ENCODE measurements at places on chromosomes 6 and 20.

- no peak for DNase-seq
Observed at GRCh38 chr20:48990467-48990866, 55.6 kb upstream of the CSE1L start.

DNA sequence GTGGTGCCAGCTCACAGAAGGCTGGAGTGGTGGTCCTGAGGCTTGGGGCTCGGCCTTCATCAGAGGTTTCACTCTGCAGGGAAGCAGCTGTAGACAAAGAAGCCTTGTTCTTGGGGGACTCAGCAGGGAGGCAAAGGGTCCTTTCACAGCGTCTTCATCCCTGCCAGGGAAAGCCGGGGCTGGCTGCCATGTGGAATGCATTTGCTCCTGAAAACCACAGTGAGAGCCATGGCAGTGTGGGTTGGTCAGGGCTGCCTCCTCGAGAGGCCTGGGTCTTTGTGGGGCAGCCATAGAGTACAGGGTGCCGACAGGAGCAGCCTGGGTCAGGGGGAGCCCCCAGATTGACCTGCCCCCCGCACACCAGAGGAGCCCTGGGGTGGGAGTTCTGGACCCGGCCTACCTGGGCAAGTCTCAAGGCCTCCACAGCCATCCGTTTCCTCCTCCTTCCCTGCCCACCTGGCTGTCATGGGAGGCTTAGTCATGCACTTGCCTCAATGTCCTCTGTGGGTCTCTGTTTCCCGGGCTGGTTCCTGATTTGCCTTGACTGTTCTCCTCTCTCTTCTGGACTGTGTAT, 144.0 kb downstream of the CDC5L start:
- no peak for DNase-seq

GRCh38 chr6:15410752-15411151, 164.9 kb downstream of the JARID2 start:
- no peak for DNase-seq

DNA sequence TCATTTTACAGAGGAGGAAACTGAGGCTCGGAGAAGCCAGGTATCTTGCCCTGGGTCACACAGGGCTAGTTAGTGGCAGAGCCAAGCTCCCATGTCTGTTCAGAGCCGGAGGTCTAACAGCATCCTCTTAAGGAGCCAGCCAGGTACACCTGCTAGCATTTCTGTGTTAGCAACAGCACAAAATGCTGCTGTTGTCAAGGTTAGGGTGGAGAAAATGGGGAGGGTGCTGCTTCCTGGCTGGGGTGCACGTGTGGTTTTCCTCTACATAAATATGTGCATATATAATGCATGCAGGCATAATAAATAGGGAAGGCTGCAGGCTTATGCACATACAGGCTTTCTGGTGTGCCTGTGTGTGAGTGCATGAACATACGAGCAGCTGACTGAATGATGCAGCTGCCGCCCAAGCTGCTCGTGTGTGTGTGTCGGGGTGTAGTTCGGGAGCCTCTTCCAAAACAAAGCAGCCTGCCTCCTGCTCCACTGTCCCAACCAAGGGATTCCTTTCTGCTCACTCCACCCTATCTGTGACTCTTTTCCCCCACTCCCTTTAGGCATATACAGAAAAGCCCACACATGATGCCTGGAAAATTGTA, 86.6 kb downstream of the CD40 start:
- no peak for DNase-seq

- no peak for DNase-seq
Observed at GRCh38 chr6:166463359-166464067, 80.8 kb upstream of the MPC1 start.

- DNase-seq, result no peak
Observed at GRCh38 chr20:57568088-57568896, 7.4 kb downstream of the PCK1 start.

DNA sequence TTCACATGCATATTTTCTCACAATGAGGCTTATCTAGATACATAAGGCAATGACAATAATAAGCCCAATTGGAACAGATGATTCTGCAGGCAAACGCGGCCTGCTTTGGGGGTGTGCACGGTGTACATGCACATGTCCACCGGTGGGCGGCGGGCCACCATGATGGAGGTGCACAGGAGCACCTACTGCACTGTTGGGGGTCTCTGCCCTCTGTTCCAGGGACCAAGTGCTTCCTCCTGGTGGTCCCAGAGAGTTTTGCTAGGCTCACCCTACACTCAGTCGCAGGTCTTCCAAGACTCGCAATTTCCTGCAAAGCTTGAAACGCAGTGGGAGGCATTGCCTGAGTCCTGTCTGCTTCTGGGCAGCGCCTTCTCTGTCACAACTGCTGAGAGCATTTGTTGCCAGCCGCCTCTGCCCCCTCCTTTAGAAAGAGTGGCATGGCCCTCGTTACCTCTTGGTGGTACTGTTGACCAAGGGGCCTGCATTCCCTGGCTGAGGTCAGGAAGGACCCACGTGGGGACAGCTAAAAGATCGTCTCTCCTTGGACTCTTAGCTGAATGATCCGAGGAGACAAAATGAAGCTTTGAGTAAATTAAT, 135.3 kb downstream of the ERMARD start:
- no peak for DNase-seq

DNA sequence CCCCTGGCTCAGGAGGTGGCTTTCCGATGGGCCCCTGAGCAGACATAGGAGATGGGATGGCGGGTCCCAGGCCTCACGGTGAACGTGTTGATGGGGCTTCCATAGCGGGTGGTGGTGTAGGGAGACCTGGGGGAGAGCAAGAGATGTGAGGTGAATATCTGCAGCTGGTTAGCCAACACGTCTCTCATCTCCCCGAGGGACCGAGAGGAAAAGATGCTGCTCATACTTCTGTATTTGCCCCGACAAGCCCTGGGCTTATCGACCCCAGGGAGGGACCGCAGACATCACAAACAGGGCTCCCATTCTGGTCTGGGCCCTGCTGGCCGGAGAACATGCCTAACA, 38.7 kb downstream of the C6orf132 start:
- DNase-seq, result no peak

- DNase-seq, result peak; percentile 46
Observed at GRCh38 chr20:56689852-56690485, 60.9 kb downstream of the TFAP2C start.

DNA sequence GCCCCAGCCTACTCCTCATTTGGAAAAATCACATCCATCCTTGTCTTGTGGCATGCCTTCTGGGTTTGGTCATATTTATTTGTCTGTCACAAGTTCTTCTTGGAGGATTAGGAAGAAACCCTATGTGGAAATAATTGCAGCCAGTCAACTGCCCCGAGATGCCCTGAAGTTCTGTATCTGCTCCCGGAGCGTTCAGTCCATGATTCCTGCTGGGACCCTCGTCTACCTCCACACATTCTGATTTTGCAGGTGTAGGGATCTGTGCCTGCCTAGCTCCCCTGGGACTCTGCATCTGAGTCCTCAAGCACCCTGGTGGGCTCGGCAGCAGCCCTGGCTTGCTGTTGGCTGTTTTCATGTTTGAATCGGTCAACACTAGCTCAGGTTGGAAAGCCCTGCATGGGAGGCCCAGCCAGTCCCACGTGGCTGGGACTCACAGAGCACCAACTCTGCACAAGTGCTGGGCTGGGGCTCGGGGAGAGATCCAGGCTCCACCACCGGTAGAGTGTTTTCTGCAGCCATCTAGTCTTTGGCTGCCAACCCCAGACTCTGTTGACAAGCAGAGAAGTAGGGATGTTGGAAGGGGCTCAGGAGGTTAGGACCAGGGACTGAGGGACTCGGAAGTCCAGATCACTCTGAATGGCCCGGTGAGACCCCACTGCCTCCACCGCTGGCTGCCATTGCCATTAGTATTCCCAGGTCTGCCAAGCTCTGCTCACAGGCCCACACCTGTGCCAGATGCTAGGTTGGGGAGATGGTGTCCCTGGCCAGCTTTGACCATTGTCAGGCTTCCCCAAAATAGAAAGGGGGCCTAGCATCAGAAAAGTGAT, 183.5 kb upstream of the CST7 start:
- no peak for DNase-seq

DNA sequence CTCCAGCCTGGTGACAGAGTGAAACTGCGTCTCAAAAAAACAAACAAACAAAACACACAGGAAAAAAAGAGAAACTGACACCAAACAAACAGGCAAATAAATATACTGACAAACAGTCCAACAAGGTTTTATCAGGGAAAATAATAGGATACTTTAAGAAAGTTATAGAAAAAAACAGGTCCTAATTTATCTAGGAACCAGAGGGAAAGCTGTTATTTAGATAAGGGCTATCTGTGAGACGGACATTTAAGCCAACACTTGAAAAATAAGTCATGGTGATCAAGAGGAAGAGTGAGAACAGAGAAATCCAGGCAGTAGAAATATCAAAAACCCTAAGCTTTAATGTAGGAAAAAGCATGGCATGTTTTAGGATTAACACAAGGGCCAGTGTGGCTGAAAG, 68.9 kb downstream of the FAM217A start:
- no peak for DNase-seq

- no peak for DNase-seq
Observed at GRCh38 chr6:152330961-152331360, 306.2 kb downstream of the SYNE1 start.

DNA sequence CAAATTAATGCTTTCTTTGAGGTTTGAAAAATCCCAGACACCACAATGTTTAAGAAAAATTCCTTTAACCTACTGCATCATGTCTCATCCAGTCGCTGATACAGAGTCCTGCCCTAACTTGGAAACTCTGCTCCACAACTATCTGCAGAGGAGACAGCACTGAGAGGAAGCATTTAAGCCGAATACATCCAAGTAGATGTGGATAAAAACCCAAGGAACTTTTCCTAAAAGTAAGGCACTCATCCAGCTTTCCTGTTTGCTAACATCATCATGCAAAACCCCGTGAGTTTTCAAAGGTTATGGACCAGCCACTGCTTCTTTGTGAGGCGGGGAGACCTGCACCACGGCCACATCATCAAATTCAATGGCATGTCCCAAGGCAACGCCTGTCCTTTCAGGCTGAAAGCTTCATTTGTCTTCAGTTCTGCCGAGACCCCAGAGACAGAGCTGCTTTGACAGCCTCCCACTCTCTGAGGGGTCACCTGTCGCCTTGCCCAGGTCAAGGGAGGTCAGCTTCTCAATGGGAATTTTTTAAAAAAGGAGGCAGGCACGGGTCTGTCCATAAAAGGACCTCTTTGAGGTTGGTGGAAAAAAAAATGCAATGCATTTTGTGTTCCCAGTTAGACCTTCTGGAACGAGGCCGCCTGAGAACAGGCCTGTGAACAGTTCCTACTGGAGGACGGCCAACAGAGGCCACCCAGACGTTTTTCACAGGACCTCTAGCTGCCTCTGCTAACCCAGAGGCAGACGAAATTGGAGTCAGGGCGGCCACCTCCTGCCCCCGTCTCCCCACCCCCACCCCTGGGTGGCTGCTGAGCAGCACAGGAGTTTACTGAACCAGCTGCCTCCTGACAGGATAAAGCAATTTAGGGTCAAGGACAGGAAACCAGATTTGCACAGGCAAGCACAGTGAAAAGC, 142.5 kb upstream of the HDDC2 start:
- DNase-seq, result no peak

GRCh38 chr20:14597206-14597715, 259.8 kb upstream of the FLRT3 start:
- no peak for DNase-seq

GRCh38 chr6:3230900-3231246, 3.4 kb upstream of the TUBB2B start:
- peak; percentile 46 for DNase-seq

- no peak for DNase-seq
Observed at GRCh38 chr6:13689511-13690256, 22.0 kb downstream of the RANBP9 start.

DNA sequence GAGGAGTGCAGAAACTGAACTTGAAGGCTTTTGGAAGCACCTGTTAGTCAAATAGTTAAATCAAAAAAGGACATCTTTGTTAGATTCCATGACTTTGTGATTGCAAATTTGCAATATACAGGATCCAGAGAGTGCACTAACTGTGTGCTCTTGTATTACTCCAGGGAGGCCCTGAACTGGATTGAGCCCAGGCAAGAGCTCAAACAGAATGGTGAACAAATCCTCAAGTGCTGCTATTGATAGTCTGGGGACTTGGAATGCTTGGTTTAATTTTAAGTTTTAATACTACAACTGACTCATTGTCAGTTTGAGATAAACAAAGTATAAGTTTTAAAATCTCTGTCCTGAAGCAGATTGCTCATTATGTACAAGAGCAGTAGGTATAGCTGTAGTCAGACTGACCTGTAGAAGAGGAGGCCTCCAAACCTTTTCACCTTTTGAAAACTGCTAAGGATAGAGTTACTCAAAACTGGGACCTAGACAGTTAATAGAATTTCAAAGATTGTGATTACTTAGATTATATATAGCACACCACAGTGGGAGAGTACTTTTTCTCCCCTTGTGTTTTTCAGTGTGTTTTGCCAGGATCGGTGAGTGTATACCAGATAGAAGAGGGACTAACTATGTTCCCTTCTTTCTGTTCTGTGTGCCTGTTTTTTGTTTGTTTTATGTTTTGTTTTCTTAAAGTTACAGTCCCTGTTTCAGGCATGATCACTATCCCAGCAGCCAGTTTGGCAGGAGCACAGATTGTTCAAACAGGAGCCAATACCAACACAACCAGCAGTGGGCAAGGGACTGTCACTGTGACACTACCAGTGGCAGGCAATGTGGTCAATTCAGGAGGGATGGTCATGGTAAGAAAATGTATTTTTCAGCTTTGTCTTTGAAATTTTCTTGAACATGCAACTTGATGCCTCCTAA, 18.3 kb downstream of the NFYA start:
- no peak for DNase-seq

DNA sequence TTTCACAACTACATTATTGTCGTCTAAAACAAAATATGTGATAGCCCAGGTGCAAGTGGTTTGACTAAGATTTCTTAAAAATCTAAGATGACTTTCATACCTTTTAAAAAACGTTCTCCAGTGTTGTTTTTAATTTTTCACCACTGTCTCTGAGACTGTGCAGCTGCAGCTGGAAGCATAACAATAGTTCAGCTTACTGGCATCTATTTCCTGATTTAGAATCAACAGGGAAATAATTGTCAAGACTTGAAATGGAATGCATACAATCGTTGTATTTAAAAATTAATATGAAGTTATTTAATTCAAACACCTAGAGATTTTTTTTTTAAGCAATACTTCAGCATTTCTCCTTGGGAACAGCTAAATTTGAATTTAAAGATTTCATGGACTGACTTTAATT, 982.0 kb upstream of the EPHA7 start:
- DNase-seq, result no peak

DNA sequence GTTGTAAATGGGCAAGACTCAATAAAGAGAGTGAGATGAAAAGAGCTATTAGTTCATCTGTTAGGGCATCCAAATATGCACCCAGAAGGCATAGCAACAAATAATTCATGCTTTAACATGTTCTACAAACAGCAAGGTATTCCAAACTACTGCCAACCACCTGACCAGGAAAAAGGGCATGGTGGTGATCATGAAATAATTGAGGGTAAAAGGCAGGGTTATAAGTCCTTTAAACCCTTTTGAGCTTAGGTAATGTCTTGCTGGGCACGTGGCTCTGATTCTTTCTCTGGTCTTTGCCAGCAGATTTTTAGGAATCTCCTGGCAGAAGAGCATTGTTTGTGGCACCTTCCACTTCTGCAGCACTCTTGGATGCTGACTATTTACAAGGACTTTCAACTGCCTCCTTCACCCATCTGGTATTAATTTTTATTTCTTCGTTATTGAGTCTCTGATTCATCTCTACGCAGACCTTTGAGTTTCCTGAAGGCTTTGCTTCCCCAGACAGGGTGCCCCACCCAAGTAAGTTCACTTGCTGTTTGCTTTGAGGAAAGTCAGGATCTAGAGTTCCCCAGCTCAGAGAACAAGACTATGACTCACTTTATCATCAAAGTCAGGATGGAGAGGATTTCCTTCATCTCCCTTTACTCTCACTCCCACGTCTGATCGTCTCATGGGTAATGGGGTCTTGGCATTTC, 83.4 kb upstream of the NEDD9 start:
- DNase-seq, result peak; percentile 95
